ENCODE measurements at places on chromosomes 7 and 10.
A peak's percentile ranks its signal among the peaks of the same experiment; 100 is the strongest.

GRCh38 chr10:454860-455259, 234.6 kb downstream of the DIP2C start:
- DNase-seq, result peak; percentile 21

GRCh38 chr10:91683975-91684374, 51.1 kb upstream of the PPP1R3C start:
- DNase-seq, result no peak

DNA sequence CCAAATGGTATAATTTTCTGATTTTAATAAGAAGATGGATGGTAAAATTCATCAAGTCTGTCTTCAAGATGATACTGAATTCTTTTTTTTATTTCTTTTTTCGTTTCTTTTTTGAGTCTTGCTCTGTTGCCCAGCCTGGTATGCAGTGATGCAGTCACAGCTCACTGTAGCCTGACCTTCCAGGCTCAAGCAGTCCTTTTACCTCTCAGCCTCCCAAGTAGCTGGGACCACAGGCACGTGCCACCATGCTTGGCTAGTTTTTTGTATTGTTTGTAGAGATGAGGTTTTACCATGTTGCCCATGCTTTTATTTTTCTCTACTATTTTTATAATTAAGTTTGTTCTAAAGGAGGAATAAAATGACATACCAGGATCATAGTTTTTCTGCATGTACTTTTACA, 52.1 kb upstream of the HELLS start:
- DNase-seq, result no peak

- peak; percentile 96 for DNase-seq
Observed at GRCh38 chr7:73715648-73716317, 3.7 kb downstream of the STX1A start.

DNA sequence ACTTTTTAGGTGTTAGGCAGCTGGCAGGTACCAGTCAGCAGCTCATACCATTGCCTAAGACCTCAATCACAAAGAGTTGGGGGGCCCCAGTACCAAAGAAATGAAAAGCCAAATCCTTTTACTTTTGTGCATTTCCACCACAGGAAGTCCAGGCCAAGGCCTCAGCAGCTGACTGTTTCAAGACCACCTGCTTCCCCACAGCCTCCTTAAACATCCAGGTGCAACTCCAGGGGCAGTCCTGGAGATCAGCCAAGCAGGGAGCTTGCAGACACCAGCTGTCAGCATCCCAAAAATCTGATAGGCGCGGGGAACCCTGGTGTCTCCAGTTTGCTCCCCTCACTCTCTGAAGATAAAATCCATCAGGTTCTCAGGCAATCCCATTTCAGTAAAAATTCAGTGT, 91.5 kb upstream of the EFCAB10 start:
- DNase-seq, result no peak

GRCh38 chr10:131155876-131156230, 155.7 kb downstream of the TCERG1L start:
- no peak for DNase-seq

GRCh38 chr10:114242235-114242634, 3.2 kb downstream of the VWA2 start:
- DNase-seq, result no peak

- no peak for DNase-seq
Observed at GRCh38 chr10:33772370-33773252, 438.1 kb upstream of the NRP1 start.

DNA sequence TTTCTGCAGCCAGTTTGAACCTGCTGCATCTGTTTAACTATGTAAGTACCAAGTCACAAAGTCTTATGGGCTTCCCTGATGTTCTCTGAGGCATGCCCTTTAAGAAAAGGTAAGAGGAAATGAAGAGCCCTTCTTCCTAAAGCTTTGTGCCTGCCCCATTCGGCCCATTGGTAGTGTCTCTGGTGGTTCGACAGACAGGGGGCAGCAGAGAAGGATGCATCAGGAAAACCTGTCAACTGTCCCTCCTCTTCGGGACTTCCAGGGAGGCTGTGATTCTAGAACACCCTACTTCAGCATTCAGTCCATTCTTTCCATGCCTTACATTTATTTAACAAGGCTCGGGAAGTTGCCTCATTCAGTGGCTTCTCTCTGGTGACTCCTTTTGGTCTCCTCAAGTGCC, 1.9 kb upstream of the SFRP4 start:
- no peak for DNase-seq

DNA sequence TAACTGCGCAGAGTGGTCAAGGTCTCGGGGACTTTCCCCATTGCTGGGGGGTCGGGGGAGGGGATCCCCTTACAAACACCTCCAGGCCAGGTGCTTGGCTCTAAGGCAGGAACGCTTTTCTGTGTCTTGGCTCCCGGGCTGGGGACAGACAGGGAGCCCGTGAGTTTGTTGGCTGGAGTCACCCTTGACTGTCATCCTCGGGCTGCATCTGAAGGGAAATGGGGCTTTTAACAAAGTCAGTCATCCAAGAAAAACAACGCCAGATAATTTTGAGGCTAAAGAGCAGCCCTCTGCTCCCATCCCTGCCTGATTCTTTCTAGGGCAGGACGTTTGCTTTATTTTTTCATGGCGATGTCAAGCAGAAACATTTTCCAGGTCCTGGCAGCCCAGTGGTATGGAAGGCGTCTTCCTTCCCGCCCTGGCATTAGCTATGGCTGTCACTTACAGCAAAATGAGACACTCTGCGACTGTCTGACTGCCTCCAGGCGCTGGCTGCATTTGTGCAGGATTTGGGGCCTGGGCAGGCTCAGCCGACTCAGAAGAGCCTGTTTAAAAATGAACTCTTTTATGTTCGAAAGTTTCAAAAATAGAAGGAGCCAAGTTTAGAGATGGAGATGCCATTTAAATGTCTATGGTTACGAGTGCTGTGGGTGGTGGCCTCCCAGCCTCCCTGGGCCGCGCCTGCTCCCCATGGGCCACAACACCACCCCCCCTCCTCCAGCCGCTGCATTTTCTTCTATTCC, 54.7 kb upstream of the TNS3 start:
- DNase-seq, result no peak

DNA sequence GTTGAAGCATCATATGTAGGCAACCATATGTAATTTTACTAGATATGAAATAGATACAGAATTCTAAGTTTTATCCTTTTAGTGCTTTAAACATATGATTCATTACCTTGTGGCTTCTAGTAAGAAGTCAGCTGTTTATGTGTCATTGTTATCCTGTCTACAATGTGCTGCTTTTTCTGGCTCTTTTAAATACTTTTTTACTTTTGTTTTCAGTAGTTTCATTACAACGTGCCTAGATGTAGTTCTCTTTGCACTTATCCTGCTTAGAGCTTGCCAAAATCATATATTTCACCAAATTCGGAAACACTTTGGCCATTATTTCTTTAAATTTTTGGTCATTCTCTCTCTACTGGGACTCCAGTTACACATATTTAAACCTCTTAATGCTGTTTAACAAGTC, 26.4 kb downstream of the YAE1 start:
- peak; percentile 73 for DNase-seq

DNA sequence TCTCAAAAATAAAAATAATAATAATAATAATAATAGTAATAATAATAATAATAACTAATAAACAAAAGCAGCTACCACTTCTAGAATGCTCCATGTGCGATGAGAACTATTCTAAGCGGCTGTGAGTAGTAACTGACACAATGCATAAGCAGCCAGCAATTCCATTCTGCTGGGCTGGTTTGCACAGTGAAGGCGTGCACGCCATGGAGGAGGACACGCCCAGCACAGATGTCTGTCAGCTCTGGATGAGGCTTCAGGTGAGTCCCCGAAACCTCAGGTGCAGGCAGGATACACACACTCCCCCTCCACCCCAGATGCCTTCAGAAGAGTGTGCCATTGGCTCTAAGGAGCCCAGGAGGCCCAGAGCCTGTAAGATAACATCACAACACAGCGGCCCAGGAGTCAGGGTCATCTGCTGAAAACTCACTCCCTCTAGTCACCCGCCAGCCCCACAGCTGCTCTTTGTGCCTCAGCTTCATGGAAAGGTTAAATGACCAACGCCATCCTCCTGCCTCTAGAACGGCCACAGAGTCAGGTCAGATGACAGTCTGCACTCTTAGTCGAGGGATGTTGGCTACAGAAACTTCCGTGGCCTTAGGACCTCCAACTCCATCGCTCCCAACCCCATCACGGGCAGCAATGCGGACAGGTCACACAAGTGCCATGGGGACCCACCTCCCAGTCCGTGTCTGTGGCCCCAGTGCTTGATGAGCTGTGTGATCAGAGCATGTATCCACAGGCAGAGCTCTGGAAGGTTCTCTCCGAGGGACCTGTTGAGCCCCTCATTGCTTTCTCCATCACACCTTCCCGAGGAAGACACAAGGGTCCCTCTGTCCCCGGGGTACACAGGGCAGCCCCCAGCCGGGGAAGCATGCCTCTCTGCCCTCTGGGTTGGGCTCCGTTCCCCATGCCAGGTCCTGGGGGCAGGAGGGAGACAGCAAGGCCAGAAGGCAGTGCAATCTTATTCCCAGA, 103.9 kb downstream of the CTBP2 start:
- DNase-seq, result no peak

DNA sequence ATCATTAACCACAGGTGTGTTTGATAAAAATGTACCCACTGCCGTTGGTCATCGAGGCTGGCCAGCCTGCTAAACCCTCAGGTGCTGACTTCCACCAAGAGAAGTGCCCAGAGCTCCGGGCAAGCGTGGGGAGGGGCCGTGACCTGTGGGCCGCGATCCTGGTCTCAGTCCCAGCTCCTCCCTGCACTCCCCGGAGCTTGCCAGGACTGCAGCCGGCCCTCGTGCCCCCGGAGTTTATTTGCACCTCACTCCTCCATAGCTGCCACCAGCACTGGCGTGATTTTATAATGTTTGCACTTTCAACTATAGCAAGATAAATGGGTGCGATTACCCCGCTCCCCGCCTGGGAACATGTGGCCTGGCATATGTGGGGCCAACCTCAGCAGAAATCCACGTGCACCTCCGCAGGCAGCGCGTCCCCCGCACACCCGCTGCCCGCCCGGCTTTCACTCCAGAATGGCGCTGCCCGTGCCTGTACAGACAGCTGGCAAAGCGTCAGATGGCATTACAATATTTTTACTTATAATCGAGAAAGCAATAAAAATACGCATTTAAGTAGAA, 30.8 kb downstream of the UNCX start:
- no peak for DNase-seq

DNA sequence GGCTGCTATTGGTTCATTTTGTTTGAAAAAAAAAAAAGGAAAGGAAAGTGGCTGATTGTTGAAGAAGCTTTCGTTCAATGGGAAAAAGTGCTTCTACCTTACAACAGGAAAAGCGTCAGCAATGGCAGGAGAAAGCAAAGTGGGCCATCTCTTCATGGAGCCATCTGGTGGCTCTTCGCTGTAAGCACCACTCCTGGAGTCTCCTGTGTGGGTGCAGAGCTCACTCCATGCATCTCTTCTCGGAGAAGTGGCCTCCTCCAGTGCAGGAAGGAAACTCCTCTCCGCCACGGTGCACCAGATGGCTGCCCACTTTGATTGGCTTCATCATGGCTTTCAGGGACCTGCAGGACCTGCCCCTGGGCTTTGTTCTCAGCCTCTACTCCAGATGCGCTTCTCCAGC, 250.9 kb downstream of the PTEN start:
- no peak for DNase-seq

- DNase-seq, result no peak
Observed at GRCh38 chr7:18320422-18320821, 175.1 kb upstream of the HDAC9 start.

GRCh38 chr7:155276800-155277375, 20.8 kb upstream of the INSIG1 start:
- DNase-seq, result no peak

- peak; percentile 95 for DNase-seq
Observed at GRCh38 chr10:117653170-117653515, 110.6 kb downstream of the EMX2 start.

DNA sequence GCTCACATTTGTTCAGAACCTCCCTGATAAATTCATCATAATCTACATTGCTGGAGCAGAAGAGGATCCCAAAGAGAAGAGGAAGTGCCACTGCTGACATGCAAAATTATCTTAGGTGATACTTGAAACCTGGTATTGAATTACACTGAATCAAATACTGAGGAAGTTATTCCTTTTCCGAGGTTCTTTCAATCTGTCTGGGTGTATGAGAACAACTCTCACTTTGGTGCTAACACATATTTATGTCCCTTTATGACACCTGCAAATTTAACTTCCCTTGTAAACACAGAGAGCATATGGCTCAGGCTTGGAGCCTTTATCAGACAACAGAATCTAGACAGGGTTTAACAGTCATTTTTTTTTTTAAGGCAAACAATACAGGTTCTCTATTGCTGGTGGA, 131.4 kb downstream of the SRPK2 start:
- no peak for DNase-seq

DNA sequence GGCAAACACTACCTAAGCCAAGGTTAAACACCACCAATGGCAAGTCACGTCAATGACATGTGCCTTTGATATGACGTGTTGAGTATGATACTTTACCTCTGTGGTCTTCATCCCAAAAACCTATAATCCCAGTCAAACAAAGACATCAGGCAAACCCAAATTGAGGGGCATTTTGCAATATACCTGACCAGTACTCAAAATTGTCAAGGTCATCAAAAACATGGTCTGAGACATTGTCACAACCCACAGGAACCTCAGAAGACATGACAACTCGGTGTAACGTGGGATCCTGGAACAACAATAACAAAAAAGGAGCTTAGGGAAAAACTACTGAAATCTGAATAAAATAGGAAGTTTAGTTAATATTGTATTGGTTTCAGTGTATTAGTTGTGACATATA, 7.2 kb downstream of the FAM237B start:
- DNase-seq, result no peak

- DNase-seq, result no peak
Observed at GRCh38 chr7:27315066-27315465, 72.5 kb downstream of the EVX1 start.

DNA sequence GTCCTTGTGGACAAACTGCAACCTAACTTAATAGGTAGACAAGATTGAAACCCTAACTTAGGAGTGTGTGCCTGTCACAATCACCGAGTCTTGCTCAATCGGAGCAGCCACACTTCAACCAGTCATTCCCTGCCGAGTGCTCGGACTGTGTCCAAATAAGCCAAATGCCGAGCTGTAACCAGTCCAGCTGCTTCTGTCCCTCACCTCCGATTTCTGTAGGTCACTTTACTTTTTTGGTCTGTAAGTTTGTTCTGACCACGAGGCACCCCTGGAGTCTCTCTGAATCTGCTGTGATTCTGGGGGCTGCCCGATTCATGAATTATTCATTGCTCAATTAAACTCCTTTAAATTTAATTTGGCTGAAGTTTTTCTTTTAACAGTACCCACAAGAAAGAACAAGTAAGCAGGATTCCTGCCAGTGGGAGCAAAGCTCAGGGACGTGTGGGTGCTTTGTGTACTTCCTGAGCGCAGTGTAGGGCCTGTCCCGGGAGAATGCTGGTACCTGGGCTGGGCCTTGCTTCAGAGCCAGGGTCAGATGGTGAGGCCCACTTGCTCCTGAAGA, 140.1 kb downstream of the ACTR3B start:
- no peak for DNase-seq

Measured in stromal cell of bone marrow (primary cell).